T1000 (cell line): ENCODE measurements at places on chromosomes 12 and 14.

GRCh38 chr12:67145692-67146091 is 123.5 kb upstream of the CAND1 start:
- DNase-seq, result no peak

DNA sequence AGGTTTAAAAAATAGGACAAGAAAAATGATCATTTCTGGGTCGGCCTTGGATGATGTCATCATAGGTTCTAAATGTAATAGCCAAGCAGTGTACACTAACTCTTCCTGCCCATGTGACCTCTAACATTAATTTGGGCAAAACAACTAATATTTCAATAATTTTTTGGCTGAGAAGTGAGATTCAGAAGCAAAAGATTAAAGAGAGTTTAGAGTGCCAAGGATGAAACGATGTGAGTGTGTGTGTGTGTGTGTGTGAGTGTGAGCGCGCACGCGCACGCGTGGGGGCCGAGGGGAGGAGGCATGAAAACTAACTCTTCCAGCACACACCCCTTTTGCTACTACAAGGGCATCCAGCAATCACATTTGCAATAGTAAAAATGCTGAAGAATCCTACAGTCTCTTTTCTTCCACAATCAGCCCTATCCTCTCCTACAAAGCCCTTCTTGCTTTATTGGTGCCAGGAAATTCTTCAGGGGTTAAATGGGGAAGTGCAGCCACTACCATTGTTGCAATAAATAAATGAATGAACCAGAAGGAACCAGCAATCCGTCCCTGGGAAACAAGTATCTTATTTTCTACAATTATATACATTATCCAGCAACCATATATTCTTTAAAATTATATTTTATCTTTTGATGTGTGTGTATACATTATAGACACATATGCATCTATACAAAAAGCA is 52.9 kb downstream of the PEBP1 start:
- no peak for DNase-seq

DNA sequence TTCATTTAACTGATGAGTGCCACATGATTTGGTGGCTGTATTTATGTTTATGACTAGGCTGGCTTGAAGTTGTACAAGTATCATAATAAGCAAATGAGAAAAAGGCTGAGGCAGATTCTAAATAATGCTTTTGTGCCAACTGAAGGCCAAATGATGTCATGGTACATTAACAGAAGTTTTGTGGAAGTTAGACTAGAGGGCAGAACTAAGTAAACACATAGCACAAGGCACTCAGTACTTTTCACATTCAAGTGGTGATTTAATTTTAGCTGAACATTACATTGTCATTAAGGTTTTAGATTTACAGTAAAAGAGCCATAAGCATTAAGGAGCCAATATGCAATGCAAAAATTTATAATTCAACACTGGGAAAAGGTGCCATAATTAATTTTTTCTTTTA is 21.1 kb downstream of the PPP1CC start:
- DNase-seq, result no peak

DNA sequence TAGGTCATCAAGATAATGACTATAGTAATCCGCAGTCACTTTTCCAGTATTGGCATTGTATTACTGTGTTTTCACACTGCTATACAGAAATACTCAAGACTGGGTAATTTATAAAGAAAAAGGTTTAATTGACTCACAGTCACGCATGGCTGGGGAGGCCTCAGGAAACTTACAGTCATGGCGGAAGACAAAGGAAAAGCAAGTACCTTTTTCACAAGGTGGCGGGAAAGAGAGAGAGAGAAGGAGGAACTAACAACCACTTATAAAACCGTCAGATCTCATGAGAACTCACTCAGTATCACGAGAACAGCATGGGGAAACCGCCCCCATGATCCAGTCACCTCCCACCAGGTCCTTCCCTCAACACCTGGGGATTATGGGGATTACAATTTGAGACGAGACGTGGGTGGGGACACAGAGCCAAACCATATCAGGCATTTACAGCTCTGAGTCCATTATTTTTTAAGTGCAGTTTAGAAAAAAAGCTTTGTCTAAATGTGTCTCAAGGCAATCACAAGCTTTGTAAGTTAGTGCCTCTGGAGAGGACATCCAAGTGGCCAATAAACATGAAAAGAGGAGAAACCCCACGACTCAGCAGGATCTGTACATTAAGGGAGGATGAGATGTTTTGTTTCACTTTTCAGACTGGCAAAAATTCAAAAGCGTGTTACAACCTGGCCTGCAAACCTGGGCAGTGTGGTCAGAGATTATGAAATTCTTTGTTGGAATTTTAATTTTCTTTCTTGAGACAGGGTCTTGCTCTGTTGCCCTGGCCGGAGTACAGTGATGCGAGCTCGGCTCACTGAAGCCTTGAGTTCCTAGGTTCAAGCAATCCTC is 82.0 kb downstream of the DNAH10 start:
- DNase-seq, result no peak

- DNase-seq, result no peak
Observed at GRCh38 chr12:84463741-84464495, 448.7 kb downstream of the SLC6A15 start.

GRCh38 chr12:92417373-92417772 is 271.7 kb upstream of the BTG1 start:
- no peak for DNase-seq

DNA sequence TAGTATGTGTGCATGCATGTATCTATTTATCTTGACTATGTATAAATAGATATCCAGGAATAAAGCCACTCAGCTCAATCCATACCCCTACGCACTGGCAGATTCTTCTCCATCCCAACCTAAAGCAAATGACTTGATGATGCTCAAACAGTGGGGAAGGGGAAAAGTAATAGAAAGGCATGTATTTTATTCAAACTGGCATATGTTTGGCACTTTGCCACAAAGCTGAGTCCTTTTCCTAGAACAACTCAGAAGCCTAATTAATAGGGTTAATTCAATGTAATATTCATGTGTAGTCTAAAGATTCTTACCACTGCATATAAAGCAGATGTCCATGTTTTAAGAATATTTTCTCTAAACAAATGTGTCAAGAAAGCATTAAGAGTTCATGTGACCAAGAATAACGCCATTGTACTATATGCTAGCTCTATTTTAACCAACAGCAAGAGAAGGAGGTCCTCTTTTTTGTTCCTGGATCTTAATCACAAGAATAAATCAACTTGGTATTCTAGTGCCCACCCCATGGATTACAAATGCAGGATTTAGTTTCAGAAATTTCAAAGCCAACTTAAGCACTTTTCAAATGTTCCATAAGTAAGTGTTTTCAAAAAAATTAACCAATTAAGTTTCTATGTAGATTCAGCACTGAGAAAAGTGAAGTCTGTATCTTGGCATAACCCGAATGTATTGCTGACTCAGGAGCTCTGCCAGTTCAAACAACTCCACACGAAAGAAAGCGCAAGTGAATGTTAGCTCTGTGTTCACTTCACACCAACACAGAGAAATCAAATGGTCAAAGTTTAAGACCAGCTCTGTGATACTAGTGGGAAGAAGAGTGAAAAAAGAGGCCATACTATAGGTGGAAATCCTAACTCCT is 233.6 kb downstream of the MED13L start:
- DNase-seq, result no peak

DNA sequence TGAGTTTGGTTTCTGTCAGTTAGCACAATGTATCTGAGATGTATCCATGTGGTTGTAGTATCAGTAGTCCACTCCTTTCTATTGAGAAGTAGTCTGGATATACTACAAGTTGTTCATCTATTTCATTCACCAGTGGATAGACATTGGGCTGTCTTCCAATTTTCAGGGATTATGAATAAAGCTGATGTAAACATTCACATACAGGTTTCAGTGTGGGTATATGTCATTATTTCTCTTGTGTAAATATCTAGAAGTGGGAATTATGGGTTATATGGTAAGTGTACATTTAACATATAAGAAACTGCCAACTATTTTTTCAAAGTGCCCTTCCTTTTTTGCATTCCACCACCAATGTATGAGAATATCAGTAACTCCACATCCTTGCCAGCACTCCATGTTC is 35.9 kb downstream of the PHLDA1 start:
- no peak for DNase-seq

GRCh38 chr12:49487605-49488004 is 51.2 kb upstream of the KCNH3 start:
- no peak for DNase-seq

- peak; percentile 23 for DNase-seq
Observed at GRCh38 chr12:13233830-13234641, 37.5 kb downstream of the EMP1 start.

GRCh38 chr14:52061390-52061789 is 7.5 kb downstream of the NID2 start:
- no peak for DNase-seq

DNA sequence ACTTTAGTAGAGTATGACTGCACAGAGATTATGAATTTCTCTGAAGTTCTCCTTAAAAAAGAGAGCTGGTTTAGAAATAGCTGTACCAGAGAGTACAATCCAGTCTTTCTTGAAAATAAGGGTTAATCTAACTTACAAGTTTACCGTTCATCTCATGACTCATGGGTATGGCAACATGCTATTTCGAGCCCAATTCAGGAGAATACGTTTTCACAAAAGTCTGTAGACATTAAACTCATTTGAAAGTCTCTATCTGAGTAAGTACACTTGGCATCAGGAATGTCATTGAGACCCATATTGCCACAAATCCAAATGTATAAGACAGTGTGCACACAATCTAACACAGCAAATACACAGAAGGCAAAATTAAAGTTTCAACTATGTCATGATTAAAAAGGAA is 160.5 kb downstream of the PIK3C2G start:
- no peak for DNase-seq

DNA sequence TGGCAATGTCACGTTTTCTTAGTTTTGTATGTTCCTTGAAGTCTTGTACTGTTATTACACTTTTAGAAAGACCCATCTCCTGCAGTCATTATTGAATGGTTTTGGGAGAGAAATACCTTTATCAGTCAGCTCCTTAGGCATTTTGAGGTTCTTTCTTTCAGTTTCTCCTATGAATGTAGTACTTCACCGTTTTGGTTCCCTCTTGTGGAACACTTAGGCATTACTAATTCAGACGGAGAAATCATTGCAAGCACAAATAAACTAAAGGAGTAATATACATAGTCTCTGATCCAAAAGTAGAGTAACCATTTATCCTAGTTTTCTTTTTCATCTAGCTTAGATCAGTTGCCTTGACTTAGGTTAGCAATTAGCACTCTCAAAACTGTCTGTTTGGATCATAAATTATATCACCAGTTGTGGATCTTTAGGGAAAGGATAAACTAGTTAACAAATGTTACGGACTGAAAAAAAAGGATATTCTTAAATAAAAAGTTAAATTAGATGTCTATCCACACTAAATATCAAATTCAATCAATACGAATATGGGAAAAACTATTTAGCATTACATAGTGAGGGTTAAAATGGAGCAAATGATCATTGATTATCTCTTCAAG is 1538.3 kb upstream of the SEL1L start:
- DNase-seq, result no peak

GRCh38 chr14:93035917-93036651 is 79.6 kb downstream of the ITPK1 start:
- DNase-seq, result peak; percentile 17

DNA sequence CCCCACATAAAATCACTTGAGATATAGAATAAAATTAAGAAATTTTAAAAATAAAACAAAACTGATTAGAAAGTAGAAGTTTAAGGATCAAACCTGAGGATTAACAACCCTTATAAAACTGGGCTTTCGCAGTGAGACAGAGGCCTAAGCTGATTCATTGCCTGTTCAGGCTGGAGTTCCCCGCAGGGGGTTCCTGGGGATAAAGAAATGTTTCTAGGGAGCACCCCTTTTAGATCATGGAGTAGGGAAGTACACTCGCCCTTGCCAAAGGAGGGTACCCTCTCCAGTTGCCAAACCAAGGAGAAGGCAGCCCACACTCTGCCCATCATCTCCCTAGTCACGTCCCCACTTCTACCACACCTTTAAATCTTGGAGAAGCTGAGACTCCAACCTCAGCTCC is 6.8 kb downstream of the GLIPR1 start:
- DNase-seq, result no peak

DNA sequence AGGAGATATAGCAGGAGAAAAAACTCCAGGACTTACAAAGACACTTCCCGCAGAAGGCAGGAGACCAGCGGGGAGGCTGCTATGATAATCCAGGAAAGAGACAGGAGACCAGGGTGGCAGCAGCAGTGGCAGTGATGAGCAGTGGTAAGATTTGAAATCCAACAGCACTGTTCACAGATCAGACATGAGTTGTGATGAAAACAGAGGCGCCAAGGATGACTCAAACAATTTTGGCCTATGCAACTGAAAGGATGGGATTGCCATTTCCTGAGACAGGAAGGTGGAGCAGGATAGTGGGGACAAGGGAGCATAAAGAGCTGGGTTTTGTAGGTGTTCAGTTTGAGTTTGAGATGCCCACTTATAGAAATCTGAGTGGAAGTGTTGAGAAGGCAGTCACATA is 108.6 kb upstream of the DYRK2 start:
- no peak for DNase-seq

GRCh38 chr12:70754330-70754741 is 117.1 kb upstream of the PTPRB start:
- no peak for DNase-seq

- DNase-seq, result no peak
Observed at GRCh38 chr12:13099066-13099843, 4.2 kb downstream of the GSG1 start.

GRCh38 chr14:101733211-101733610 is 28.3 kb upstream of the PPP2R5C start:
- peak; percentile 27 for DNase-seq

- DNase-seq, result no peak
Observed at GRCh38 chr12:67275380-67275913, 6.3 kb downstream of the CAND1 start.

- DNase-seq, result no peak
Observed at GRCh38 chr12:2961705-2962104, 2.5 kb downstream of the TEAD4 start.

- peak; percentile 27 for DNase-seq
Observed at GRCh38 chr12:126069549-126070165, 1004.4 kb downstream of the AACS start.

GRCh38 chr12:100668945-100669536 is 95.6 kb downstream of the GAS2L3 start:
- peak; percentile 57 for DNase-seq

DNA sequence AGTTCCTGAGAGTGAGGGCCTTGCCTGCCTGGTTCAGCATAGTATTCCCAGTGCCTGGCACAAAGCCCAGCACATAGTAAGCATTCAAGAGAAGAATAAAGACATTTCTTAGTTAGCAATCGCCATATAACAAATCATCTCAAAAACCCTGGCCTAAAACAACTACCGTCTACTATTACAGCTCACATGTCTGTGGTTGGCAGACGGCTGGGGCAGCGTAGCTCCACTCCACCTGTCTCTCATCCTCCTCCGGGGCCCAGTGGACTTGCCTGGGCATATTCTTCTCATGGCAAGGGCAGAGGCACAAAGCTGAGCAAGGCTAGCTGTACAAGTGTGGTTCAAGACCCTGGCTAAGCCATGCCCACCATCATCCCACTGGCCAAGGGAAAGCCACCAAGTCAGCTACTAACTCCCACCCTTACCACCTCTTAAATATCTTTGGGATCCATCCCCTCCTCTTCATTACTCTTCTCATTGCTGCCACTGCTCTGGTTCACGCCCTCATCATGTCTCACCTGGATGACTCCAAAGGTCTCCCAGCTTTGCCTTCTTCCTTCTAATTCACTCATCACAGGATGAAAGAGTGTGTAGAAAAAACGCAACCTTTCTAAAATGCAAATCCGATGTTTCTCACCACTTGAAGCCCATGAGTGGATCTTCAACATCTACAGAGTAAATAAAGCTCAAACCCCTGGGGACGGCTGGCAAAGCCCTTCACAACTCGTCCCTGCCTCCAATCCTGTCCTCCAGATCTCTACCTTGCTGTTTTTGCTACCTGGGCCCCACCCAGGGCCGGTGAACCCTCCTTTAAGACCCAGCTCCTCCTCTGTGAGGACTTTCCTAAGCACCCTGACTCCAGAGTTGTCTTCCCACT is 10.4 kb downstream of the TMEM229B start:
- DNase-seq, result no peak
